ENCODE measurements at places on chromosomes 3 and 15. TPM values are rescaled to one million over a fixed set of nuclear protein-coding genes. Genes with fewer than 3 reads are reported as not detected.

The ANKDD1A gene
- total RNA-seq: 2.2 TPM

The C2CD4A gene
- total RNA-seq: not detected

The PP2D1 gene
- total RNA-seq: not detected

The CFAP100 gene
- total RNA-seq: not detected

The POLQ gene
- total RNA-seq: 27.1 TPM

The SPINK8 gene
- not detected for total RNA-seq

The OR5K2 gene
- total RNA-seq: not detected

The EXD1 gene
- not detected for total RNA-seq
